ENCODE measurements at places on chromosomes 12 and 14.

GRCh38 chr14:103518422-103519042 lies 4.1 kb downstream of the CKB start:
- DNase-seq: no peak

DNA sequence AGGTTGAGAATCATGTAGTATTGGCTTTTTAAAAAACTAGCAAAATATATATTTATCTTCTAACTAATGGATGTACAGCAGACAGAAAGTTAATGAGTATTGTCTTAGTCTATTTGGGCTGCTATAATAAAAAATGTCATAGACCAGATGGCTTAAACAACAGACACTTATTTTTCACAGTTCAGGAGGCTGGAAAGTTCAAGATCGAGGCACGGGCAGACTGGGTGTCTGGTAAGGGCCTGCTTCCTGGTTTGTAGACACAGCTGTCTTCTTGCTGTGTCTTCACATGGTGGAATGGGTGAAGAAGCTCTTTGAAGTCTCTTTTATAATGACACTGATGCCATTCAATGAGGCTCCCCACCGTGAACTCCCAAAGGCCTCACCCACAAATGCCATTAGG lies 70.1 kb upstream of the KRR1 start:
- no peak for DNase-seq

- DNase-seq: no peak
Observed at GRCh38 chr12:26770239-26771070, 62.5 kb downstream of the ITPR2 start.

DNA sequence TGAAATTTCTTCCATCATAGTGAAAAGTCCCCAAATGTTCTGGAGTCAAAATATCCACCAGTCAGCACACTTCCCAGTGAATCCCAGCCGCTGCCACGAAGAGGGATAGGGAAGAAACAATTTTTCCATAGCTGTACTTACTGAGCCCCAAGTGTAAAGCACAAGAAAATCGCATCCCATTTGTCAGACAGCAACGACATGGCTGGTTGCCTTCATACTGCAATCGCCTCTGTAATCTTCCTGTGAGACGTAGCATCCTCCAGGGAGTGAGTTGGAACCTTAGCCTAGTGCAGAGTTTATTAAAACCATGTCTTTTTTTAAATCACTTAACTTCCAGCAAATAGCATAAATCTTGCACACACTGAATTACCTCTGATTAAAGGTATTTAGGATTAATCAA lies 56.8 kb downstream of the GNG2 start:
- DNase-seq: no peak

Measured in fibroblast of lung (primary cell).